ENCODE measurements at places on chromosomes 3 and 15. TPM values are rescaled to one million over a fixed set of nuclear protein-coding genes. Genes with fewer than 3 reads are reported as not detected.

CTNNB1 gene
- 209 TPM for total RNA-seq

CPLX3 gene
- total RNA-seq, result 2.3 TPM

DNA sequence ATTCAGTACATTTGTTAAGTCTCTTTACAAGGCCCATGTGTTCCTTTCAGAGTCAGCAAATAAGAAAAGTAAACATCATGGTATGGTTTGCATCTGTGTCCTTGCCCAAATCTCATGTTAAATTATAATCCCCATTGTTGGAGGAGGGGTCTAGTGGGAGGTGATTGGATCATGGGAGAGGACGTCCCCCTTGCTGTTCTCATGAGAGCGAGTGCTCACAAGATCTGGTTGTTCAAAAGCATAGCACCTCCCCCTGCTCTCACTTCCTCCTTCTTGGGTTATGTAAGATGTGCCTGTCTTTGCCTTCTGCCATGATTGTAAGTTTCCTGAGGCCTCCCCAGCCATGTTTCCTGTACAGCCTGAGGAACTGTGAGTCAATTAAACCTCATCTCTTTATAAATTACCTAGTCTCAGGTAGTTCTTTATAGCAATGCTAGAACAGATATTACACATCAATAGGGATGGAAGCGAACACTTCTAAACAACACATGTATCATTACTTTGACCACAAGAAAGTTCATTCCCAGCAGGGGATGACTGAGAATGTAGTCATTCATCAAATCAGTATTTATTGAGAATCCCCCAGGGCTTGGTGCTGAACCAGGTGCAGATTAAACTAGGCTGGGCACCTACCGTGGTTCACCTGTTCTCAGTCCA lies 4.1 kb downstream of the EFCAB12 start:
- no peak for DNase-seq

GRCh38 chr3:41126472-41126871 lies 72.8 kb upstream of the CTNNB1 start:
- no peak for DNase-seq

DNA sequence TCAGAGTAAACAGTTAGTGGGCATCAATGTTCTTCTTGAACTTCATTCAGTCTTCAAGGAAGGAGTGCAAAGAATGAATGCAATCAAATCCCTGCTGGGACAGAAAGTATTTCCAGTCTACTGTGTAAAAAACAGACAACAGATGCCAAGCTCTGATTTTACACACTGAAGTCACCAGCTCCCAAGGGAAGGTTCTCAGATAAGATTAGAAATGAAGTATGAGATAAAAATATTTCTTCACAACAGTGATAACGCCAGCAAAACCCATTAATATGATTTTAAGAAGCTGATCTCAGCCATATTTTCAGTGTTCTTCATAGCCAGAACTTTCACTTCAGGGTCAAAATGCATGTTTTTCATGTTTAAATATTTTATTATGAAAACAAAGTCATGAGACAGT lies 265.6 kb downstream of the CTNNB1 start:
- DNase-seq, result no peak

- DNase-seq, result no peak
Measured at GRCh38 chr3:161913786-161914389, 417.3 kb downstream of the OTOL1 start.

DNA sequence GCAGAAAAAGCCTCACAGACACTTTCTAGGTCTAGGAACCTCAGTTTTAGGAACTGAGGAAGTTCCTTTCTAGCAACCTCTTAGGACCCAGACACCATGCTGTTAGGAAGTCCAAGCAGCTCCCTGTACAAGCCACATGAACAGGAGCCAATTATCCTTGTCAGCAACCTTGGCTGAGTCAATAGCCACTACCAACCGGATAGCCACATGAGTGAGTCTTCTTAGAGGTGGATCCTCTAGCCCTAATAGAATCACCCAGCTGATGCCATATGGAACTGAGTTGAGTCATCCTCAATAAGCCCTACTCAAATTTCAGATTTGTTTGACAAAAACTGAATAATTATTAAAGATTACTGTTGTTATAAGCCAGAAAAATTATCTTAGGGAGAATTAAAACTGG lies 256.2 kb downstream of the NLGN1 start:
- DNase-seq, result no peak

DNA sequence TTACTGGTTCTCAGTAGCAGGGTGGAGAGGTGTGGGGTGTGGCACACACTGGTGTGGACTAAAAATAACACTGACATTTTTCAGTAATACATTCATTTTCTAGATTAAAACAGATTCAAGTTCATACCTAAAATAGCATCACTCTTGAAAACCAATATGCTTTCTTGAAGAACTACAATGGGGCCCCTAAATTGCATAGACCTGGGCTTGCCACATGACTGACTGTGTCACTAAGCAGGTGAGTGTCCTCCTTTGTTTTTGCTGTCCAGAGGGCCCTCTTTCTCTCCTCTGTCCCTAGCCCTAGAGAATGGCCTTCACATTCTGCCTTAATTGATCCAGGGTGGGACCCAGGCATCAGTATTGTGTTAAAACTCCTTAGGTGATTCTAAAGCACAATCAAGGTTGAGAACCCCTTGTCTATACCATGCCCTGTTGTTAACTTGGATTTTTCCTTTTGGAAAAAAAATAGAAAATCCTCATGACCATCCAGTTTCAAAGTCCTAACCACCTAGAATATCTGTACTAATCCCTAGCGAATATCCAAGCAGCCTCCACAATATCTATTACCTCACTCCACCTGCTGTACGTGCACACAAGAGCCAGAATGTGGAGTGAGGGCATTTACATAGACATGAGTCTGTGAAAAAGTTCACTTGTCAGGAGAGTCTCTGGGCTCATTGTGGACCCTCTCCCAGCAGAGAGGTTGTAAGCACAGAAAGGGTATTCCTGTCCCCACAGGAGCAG lies 18.7 kb upstream of the TMEM41A start:
- DNase-seq, result no peak
